ENCODE measurements at places on chromosomes 12 and 14.

DNA sequence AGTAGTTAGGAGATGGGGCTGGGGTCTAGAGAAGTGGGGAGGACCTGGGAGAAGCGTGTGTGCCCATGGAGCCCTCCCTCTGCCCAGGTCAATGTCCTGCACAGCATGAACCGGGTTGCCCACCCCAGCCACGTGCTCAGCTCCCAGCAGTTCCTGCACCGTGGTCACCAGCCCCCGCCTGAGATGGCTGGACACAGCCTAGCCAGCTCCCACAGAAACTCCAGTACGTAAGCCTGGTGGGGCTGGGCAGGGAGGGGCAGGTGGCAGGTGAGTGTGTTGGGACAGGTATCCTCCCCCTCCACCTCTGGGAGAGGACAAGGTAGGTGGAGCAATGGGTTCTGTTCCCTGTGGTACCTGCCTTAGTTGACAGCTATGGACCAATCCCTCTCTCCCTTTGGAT lies 20.7 kb downstream of the CLSTN3 start:
- no peak for DNase-seq

- DNase-seq = no peak
Observed at GRCh38 chr12:49959685-49960473, 1.8 kb upstream of the AQP5 start.

DNA sequence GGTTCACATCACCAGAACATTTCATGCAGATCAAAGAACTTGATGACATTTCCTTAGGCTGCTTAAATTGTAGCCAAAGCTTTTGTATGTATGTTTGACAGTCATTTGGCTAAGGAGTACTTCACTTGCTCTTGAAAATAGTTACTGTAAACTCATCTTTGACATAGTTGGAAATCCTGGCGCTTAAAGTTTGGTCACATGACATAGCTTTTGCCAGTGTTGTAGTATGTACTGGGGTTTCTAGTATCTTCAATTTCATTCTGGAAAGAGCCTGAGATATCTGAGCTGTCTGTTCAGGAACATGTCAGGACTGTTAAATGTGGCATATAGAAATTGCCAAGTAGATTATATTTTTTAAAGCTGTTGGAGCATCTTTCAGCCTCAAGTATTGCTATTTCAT lies 55.7 kb downstream of the WDR20 start:
- no peak for DNase-seq

GRCh38 chr12:11765817-11766794 lies 116.6 kb downstream of the ETV6 start:
- no peak for DNase-seq

- no peak for DNase-seq
Observed at GRCh38 chr14:59086241-59086882, 102.1 kb upstream of the DAAM1 start.

DNA sequence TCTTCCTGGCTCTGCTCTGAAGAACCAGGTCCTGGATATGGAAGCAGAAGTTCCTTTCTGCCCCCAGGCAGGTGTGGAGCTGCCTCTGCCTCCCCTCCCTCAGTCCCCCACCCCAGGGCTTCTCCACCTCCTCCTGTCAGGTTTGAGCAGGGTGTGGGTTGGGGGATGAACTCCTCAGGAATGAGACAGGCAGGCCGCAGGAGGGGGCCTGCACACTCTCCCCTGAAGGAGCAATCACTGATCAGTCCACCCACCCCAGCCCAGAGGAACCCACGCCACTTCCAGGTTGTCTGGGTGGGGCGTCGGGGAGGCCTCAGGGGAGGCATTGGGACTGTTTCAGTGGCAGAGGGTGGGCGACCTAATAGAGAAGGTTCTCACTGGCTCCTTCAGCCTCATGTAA lies 26.6 kb downstream of the FAIM2 start:
- DNase-seq = no peak

DNA sequence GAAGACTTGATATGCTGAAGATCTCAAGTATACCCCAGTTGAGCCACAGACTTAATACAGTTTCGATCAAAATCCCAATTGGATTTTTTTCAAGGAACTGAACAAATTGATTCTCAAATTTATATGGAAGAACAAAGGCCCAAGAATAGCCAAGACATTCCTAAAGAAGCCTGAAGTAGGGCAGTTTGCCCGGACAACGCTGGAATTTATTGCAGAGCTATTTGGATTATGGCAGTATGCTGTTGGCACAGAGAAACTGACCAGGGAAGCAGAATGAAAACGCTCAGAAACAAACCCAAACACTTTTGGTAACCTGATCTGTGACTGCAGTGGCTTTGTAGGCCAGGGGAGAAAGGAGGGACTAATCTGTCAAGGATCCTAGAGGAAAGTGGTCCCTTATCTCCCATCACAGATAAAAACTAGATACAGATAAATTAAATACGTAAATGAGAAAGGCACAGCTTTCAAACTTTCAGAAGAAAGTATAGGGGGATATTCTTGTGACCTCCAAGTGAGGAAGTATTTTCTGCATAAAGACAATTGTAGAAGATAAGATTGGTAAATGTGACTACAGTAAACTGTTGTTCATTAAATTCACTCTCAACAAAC lies 35.9 kb upstream of the GSC start:
- no peak for DNase-seq

Measured in D721Med (cell line).